ENCODE measurements at places on chromosomes 6 and 20.

DNA sequence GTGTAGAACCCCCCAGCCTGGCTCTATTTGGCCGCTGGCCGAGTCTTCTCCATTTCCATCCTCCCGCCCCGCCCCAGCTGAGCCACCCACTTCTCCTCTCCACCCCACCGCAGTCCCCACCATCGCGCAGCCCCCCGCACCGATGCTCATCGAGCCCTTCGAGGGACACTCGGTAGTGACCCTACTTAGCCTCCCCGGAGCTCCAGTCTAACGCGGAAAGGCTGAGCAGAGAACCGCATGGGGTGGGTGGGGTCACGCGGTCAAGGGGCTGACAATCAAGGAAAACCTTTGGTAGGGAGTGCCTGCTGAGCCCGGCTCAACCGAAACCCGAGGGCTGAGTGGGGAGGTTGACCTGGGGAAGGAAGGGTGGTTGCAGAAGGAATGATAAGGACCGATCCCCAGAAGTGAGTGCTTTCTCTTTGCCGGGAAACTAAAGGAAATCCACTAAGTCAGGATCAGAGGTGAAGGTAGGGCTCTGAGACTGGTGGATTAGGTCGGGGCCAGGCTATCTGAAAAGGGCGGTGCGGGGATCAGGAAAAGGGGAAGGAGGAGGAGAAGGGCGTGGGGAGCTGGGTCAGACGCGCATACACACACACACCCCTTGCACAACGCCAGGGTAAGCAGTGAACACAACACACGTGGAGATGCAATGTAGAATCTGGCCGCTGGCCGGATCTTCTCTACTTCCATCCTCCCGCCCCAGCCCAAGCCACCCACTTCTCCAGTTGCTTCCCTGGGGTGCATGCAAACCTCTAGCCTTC lies 49.8 kb downstream of the CPXM1 start:
- peak; percentile 80 for DNase-seq

DNA sequence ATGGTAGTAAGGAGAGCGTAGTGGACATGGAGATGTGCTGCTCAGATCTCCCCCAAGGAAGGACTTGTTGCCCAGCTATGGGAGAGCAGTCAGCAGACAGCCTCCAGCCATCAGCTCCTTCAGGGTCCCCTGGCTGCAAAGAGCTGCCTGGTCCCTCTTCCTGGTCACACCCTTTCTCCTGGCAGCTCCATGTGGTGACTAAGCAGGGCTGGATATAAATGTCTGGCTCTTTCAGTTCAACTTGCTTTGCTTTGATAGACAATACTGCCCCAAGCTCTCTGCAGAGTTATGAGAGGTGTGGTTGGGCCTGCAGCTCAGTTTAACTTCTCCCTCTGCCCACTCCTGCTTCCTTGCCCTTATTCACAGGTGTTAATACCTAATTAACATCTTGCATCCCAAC lies 64.1 kb upstream of the DDR1 start:
- DNase-seq, result no peak

DNA sequence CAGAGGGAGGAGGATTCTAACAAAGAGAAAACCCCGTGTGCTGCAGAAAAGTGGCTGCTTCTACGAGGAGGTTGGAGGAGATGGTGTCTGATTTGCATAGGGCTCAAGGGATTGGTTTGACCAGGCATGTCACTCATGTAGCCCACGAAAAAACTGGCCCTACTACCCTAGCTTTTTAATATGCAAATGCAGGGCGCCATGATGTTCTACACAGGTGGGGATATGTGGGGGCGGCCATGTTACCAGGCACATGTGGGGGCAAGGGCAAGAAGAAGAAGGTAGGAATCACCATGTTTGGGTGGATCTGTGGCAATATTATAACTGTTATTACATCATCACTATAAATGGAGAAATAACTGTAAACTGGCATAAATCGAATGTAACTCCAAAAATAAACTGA lies 9.9 kb downstream of the KIAA1755 start:
- no peak for DNase-seq

DNA sequence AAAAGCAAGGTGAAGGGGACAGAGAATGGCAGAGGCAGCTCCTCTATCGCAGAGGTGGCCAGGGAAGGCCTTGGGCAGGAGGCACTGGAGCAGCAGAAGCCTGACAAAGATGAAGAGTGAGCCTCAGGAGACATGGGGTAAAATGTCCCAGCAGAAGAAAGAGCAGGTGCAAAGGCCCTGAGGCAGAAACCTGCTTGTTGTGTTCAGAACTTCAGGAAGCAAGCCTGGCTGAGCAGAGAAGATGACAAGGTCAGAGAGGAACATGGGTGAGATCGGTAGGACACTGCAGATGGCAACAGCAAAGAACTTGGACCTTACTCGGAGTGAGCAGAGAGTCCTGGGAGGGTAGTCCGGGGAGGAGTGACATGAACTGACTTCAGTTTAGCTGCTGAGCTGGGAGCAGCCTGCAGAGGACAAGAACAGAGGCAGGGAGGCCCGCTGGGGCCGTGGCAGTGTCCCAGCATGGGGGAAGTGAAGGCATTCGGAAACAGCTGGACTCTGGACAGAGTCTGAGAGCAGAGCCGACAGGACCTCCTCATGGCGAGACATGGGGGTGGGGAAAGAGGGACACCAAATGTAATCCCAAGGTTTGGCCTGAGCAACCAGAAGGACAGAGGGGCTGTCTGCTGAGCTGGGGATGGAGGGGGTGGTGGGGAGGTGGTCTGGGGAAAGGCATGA lies 106.3 kb downstream of the PREX1 start:
- DNase-seq, result no peak

- DNase-seq, result no peak
Measured at GRCh38 chr20:63064745-63065711, 58.3 kb upstream of the BHLHE23 start.

GRCh38 chr6:166626177-166627032 lies 646 bp downstream of the RPS6KA2 start:
- DNase-seq, result no peak

GRCh38 chr6:95083506-95083905 lies 493.8 kb upstream of the MANEA start:
- DNase-seq, result no peak

DNA sequence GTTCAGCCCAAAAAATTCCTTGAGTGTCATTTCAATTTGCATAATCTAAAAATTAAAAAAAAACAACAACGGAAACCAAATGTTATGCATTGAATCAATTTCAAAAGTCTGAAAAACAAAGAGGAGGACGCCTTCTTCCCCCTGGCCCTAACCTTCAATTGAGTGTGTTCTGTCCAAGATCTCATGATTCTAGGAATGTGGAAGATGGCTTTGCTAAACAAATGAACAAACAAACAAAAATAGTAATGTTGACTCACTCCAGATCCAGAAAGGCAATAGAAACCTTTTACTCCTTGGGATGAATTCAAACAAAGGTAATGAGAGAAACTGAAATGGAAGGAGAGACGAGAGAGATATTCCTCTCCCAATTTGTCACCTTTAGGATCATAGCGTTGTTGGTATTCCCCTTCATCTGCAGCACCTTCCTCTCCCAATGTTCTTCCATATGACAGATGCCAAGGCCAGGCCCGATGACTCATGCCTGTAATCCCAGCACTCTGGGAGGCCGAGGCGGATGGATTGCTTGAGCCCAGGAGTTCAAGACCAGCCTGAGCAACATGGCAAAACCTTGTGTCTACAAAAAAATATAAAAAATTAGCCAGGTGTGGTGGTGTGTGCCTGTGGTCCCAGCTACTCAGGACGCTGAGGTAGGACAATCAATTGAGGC lies 109.2 kb upstream of the ADGRF1 start:
- no peak for DNase-seq

- DNase-seq, result peak; percentile 58
Measured at GRCh38 chr20:10671919-10672623, 1.7 kb downstream of the JAG1 start.

DNA sequence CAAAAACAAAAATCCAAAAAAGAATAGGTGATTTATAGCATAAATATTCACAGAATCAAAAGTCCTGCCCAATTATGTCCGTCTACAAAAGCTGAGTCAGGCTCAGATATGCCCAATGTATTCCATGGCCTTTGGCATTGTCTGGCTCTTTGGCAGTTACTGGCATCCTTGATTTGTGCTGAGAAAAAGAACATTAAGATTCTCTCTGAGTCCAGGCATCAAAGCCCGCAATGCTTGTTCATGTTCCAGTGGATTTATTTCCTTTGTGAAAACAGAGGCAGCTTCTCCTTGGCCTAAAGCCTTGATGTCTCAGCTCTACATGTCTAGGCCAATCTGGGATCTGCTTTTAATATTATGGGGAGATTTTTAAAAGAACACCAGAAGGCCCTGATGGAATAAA lies 76.1 kb upstream of the SLC4A11 start:
- DNase-seq, result no peak

GRCh38 chr6:133584823-133585222 lies 304.1 kb upstream of the TCF21 start:
- no peak for DNase-seq

- DNase-seq, result no peak
Measured at GRCh38 chr6:82882363-82883023, 183.1 kb downstream of the UBE3D start.

DNA sequence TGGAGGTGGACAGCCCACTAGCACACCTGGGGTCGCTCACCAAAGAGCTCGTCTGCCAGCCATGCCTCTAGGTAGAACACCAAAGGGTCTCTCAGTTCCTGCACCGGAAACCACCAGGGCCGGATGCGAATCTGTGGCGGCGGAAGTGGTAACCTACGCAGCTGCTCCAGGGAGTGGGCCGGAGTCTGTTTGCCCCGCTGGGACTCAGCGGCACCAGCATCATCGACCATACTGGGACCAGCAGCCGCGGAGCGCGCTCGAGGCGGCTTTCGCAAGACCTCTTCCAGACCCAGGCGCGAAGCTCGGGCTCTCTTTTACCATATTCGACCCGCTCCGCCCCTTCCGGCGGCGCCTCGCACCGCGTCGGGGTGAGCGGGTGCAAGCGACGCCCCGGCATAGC lies at the start of gene OOEP:
Gene OOEP, minus strand, starts transcription at position 335 of the 400 bp plus-strand sequence. Its CDS starts 105 bp downstream, at position 230.
- no peak for DNase-seq

DNA sequence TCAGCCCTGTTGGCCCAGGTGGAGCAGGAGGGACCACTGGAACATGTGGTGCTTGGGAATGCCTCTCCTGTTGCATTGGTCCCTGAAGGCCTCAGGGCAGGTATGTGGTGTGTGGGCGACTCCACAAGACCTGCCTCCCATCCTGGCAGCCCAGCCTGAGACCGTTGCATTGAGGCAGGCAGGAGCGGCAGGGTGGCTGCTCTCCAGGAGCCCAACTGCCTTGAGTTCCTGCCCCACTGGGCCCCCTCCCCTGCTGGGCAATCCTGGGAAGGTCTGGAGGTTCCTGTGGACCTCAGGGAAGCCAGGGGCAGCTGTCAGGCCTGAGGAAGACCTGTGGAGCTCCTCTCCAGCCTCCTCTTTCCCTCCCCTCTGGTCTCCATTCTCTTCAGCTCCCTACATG lies 19.8 kb downstream of the MAVS start:
- DNase-seq, result no peak

GRCh38 chr20:34365765-34366213 lies 2.7 kb downstream of the ITCH start:
- no peak for DNase-seq

GRCh38 chr6:50959081-50959641 lies 140.5 kb downstream of the TFAP2B start:
- no peak for DNase-seq

DNA sequence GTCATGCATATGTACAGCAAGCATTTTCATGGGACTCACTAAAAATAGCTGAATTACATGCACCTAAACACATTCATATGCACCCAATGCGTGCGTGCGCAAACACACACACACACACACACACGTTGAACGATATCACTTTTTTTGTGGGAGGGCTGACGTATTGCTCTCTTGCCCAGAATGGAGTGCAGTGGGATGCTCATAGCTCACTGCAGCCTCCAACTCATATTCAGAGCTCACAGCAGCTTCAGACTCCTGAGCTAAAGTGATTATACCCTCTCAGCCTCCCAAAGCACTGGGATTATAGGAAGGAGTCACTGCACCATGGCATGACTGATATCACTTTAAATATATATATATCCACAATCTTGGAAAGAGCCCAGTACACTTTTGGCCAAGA lies 620.4 kb upstream of the MANEA start:
- no peak for DNase-seq

DNA sequence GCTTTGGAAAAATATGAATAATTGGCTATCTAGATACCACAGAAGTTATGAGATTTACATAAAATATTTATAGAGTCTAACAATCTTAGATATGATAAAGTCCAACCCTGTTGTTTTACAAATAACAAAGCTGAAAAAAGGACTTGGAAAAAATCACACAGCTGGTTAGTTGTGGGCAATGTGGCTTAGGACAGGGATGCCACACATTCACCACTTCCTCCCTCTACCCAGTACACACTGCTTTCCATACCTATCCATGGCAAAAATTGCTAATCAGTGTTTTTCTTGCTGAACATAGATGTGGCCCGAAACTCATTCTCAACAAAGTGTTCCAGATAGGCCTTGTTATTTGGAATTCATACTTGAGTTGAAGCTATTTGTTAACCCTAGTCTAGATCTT lies 147.3 kb upstream of the BMP5 start:
- DNase-seq, result no peak

- peak; percentile 37 for DNase-seq
Measured at GRCh38 chr6:117483004-117483644, 650 bp downstream of the DCBLD1 start.

DNA sequence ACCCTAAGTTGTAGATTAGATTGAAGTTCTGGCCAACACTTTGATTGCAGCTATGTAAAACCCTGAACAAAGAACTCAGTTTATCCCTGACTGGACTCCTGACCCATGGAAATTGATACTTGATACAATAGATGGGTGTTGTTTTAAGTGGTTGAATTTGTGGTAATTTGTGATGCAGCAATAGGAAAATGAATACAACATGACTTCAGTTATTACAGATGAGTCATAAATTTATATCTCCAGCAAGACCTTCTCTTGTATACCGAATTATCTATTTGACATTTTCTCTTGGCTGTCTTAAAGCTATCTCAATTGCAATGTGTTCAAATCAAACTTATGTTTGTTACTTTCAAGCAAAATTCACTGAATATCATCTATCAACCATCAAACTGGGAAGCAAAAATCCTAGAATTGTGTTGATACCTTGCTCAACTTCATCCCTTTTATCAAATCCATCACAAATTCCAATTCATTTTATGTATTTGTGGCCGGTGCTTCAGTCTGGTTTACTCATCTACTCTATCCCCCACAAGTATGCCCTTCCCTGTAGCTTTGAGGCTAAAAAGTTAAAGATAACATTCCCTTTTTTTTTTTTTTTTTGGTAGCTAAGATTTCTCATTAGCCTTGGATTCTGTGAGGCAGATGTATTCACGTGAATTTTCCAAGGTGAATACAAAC lies 129.4 kb upstream of the CENPW start:
- no peak for DNase-seq

GRCh38 chr6:145043926-145044500 lies 691.3 kb downstream of the EPM2A start:
- no peak for DNase-seq

DNA sequence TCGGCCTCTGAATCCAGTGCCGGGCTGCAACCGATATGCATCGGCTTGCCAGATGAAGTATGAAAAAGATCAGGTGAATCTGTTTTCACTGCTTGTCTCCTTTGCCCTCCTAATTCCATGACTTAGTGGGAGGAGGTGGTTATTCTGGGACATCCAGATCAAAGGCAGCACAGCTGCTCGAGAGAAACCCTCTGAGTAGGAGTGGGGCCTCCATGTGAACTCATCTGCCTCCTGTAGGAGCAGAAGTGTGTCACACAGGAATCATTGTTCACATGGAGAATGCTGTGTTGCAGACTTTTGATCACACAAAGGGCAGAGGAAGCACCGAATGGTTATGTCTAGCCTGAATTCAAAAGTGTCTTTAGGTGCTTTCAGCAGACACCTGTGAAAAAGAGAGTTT lies 73.1 kb upstream of the SLC22A1 start:
- no peak for DNase-seq

Measured in HuH-7 (cell line).